ENCODE measurements at places on chromosomes 16 and 17. TPM values are rescaled to one million over a fixed set of nuclear protein-coding genes. Genes with fewer than 3 reads are reported as not detected.

- no peak for DNase-seq
Measured at GRCh38 chr17:81151278-81151677, 14.0 kb upstream of the PVALEF start.

- no peak for DNase-seq
Measured at GRCh38 chr17:78892936-78893379, 10.0 kb downstream of the CEP295NL start.

The MPV17L gene
- 12.8 TPM for total RNA-seq

The TMEM97 gene
- 7.0 TPM for total RNA-seq

DNA sequence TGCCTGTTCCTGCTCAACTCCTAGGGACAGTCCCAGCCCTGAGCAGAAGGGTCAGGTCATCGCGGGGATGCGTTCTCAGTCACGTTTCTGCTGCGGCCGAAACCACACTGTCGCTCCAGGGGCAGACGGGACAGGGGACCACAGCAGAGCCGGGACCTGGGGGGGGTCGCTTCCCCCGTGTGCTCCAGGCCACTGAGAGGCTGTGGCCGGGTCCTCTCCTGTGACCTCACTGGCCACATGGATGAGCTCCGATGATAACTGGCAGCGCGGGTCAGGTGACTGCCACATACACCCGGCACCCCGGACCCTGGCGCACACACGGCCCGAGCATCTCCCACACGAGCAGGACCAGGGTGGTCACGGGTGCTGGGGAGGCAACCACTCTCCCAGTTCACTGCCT is 12.8 kb downstream of the GNPTG start:
- no peak for DNase-seq

- DNase-seq = peak; percentile 46
Measured at GRCh38 chr17:78890498-78890897, 12.5 kb downstream of the CEP295NL start.

DNA sequence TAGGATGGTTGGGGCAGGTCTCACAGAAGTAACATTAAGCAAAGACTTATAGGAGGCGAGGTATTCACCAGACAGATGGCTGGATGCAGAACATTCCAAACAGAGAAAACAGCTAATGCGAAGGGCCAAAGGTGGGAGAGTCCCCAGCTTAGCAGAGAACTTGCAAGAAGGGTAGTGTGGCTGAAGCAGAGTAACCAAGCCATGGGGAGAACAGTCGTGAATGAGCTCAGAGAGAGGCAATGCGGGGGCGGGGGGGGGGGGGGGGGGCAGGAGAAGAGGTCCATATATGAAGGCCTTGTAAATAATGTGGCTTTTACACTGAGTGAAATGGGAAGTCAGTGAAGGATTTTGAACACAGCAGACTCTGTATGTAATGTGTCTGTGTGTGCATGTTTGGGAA is 81.3 kb downstream of the SMG6 start:
- DNase-seq = no peak

- DNase-seq = peak; percentile 67
Measured at GRCh38 chr17:81388612-81389367, 6.5 kb upstream of the BAHCC1 start.

- peak; percentile 68 for DNase-seq
Measured at GRCh38 chr16:19883296-19883965, 1.2 kb downstream of the GPRC5B start.

DNA sequence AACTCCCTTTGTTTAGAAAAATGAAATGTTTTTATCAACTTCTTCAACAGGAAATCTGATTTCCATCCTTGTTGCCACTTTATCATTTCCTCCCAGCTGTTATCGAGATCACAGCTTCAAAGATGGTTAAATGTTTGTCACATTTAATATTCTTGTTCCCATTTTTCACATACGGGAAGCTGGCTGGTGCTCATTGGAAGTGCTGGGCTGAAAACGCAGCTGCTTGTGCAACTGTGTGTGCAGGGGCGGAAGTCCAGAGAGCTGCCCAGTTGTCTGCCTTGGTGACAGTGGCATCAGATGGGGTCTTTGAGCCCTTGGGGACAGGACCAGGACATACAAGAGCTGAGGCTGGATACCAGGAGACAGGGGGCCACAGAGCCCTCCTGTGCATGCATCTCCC is 549.2 kb upstream of the CDH11 start:
- no peak for DNase-seq

DNA sequence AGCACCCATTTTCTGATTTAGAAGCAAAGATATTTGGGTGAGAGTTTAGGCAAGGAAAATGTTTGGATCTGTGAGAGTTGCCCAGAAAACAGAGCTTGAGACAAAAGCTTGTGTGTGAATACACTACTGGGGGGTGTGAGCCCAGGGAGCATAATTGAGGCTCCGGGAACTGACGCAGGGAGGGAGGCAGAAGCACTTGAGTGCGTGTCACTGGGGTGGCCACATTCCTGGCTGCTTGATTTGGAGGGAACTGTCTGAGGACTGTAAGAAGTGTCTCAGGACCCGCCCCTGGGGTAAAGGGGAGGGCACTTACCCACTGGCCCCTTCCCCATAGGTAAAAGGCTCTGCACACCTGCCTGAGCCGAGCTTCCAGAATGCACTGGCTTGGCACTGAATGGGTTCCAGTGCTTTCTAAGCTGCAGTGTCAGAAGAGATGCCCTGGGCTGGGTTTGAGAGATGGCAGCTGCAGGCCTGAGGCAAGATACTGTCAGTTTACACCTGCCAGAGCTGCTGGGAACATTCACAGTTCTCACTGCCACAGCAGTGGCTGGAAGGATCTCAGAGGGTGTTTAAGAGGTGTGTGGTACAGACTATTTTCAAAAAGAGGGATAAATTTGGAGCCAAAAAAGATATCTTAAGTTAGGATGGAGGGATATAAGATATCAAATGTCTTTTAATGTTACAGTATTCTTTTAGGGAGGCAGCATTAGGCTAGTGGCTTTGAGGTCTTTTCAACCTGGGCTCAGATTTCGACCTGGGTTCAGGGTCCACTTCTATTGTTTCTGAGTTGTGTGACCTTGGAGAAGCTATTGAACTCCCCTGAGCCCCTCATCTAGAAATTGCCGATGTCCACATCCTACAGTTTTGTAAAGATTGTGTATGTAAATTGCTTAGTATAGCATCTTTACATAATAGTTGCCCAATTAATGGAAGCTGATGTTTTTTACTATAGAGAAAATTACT is 6.9 kb upstream of the TEX2 start:
- no peak for DNase-seq

GRCh38 chr16:65622151-65622550 is 500.3 kb upstream of the CDH11 start:
- DNase-seq = no peak

The TNFRSF17 gene
- total RNA-seq = not detected

DNA sequence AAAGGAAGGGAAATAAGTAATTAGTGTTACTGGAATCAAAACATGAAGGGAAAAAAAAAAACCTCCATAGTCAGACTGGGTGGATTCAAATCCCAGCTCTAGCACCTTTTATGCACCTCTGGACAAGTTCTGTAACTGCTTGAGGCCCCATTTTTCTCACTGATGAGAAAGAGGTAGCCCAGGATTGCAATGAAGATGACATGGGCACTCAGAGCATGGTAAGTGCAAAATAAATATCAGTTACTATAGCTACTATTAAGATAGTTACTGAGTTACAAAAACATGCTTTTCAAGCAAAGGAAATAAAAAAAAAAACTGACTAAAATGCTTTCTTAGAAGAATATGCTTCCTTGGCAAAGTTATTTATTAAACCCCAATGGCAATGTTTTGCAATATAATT is 58.8 kb downstream of the CEP95 start:
- DNase-seq = no peak

The EFNB3 gene
- total RNA-seq = 0.31 TPM

The GP1BA gene
- not detected for total RNA-seq

GRCh38 chr17:28174352-28175046 is 132.0 kb downstream of the NLK start:
- no peak for DNase-seq

DNA sequence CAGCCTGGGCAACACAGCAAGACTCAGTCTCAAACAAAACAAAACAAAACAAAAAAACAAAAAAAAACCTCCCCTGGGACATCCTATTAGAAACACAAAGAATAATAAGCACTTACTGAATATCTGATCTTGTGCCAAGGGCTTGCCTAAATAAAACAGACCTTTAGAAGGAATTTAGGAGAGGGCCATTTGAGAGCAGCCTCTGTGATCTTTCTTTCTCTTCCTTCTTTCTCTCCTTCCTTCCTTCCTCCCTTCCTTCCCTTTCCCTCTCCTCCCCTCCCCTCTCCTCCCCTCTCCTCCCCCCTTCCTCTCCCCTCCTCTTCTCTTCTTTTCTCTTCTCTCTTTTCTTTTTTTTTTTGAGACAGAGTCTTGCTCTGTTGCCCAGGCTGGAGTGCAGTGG is 12.3 kb downstream of the ITGAL start:
- no peak for DNase-seq

GRCh38 chr17:29445844-29446243 is 55.7 kb downstream of the TAOK1 start:
- DNase-seq = no peak

- DNase-seq = no peak
Measured at GRCh38 chr17:35214631-35215273, 20.6 kb upstream of the SLC35G3 start.

The MYH3 gene
- 1.5 TPM for total RNA-seq

DNA sequence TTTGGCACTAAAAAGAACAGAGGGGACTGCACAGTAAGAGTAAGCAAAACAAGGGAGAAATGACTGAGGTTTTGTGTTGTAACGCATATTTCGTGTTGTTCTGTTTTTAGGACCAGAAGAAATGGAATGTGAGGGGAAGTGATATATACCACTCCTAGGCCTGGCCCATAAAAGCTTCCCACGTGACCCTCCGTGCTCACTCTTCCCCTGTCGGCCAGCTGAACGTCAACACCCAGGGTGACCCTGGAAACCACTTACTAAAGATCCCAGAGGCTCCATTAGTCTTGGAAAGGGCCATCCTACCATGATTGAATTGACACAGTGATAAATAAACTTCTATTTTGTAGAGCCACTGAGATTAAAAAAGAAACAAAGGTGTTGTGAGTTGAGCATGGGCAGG is 79.8 kb downstream of the HELZ start:
- peak; percentile 27 for DNase-seq

DNA sequence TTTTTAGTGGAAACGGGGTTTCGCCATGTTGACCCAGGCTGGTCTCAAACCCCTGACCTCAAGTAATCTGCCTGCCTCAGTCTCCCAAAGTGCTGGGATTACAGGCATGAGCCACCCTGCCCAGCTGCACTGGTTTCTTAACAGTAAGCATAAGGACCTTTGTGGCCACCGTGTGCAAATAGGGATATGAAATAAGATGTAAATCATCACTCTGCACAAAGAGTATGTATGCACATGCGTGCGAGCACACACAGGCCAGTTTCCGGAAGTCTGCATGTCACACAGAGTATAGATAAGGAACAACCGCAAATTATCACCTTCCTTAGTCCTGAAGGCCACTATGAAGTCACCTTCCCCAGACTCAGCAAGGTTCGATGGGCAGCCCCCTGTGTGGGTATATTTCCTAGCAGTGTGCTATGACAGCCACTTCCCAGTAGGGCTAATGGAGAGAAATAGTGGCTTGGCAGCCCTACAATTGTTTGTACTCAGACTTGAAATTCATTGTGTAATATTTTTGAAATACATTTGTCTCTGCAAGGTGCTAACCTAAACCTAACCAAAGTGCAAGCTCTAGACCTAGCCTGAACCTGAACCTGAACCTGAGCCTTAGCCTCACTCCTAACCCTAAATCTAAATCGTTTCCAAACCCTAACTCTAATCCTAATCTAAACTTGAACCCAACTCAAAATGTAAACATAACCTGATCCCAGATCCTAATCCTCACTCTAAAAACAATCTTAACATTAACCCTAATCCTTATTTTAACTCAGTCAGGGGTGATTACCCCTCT is 48.4 kb upstream of the SKAP1 start:
- DNase-seq = no peak

- DNase-seq = no peak
Measured at GRCh38 chr17:46949291-46950174, 26.6 kb downstream of the GOSR2 start.

DNA sequence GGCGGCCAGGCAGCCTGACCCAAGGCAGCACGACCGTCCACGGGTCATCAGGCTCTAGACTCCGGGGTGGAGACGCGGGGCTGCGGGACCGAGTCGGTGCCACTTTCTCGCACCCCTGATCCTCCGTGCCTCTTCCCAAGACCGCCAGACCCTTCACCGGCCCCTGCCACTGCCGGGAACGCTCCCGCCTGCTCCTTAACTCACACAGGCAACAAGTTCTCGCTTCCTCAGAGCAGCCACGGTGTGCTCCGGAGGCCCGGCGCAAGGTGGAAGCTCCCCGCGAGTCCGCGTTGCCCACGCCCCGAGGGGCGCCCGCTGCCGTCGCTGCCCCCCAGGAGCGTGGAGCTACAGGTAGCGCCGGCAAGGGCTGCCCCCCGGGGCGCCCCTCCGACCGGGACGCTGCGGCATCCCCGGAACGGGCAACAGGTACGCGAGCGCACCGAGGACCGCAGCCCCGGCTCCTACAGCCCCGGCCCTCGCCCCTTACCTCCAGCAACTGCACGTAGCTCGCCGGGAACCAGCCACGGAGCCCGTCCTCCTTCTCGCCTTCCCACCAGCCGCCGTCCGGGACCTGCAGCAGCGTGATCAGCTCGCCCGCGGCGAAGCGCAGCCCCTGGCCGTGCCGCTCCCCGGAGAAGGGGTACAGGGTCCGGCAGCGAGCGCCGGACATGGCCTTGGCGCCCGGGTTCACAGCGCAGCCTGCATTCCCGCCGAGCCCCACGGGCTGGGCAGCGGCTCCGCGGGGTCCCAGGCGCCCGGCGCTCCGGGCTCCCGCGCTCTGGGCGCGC is 491 bp downstream of the GAS7 start:
- DNase-seq = no peak

DNA sequence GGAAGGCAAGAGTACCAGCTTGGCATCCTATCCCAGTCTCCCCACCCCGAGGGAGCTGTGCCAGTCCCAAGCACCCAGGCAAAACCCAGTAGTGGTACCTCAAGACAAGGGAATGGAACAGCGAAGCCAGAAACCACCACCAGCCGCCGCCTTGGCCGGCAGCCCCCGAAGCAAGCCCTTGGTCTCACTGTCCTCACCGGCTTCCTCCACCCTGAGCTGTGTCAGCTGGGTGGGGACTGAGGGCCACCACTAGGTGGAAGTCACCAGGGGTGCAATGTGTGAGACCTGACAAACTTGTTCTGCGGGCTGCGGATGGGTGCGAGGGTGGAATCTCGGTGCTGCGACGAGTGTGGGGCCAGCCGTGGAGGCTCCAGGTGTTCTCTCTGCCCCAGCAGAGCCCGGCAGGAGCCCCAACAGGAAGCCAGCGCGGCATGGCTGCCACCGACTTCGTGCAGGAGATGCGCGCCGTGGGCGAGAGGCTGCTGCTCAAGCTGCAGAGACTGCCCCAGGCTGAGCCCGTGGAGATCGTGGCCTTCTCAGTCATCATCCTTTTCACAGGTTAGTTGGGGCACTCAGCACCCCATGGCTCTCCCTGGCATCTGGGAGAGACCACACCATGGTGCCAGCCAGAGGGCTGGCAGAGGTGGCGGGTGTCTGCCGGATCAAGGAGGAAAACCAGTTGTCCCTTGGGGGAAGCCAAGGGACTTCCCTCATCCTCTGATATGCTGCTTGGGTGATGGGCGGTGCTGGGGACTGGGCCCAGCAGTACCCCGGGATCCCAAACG is 6.7 kb downstream of the SMIM5 start:
- no peak for DNase-seq
